ENCODE measurements at places on chromosomes 12 and 14.

DNA sequence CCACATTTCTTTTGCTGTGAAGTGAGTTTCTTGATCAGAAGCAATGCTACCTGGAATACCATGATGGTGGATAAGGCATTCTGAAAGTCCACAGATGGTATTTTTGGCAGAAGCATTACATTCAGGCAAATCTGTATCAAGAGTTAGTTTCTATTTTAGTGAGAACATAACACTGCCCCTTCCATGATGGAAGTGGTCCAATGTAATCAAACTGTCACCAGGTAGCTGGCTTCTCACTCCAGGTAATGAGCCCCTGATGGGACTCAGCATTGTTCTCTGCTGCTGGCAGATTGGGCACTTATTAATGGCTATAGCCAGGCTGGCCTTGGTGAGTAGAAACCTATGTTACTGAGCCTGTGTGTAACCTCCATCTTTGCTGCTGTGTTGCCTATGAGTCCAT, 80.7 kb downstream of the KCNA5 start:
- DNase-seq = no peak

- DNase-seq = no peak
These were observed 682 bp downstream of the CREBL2 start for GRCh38 chr12:12612358-12612757.

DNA sequence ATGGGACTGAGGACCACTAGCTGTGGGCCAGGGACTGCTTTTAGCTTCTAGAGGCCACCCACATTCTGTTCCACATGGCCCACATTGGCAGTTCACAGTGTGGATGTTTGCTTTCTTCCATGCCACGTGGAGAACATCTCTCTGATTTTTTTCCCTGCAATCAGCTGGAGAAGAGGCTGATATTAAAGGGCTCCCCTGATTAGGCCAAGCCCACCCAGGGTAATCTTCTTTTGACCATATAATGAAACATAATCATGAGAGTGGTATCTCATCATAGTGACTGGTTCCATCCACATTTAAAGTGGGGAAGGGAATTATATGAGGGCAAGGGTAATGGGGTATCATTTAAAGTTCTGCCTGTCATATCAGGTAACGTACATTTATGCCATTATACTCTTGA, 15.8 kb downstream of the DAAM1 start:
- no peak for DNase-seq

GRCh38 chr12:94839347-94839746, 164.2 kb downstream of the NDUFA12 start:
- DNase-seq = no peak

GRCh38 chr14:76867516-76868453, 41.6 kb downstream of the LRRC74A start:
- DNase-seq = peak; percentile 65

All from naive thymus-derived CD4-positive, alpha-beta T cell (primary cell).